GM12892 (cell line): ENCODE measurements at places on chromosomes 5 and 9.

GRCh38 chr5:115872447-115872846 is 30.7 kb downstream of the AP3S1 start:
- DNase-seq: no peak

DNA sequence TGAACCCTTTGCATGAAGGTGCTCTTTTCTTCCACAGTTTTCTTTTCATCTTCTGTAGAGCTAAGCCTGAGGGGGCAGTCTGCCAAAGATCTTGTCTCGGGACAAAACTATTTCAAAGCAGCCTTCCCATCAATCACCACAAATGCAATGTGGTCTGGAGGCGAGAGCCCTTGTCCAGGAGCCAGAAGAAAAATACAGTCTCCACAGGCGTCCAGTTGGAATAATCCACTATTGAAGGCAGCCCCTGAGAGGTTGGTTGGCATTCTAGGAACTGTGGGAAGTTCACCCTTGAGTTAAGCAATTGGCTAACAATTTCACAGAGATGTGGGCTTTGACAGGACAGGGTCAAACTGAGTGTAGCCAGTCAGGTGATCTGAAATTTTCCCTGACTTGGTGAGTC is 72.0 kb downstream of the SEMA6A start:
- no peak for DNase-seq

DNA sequence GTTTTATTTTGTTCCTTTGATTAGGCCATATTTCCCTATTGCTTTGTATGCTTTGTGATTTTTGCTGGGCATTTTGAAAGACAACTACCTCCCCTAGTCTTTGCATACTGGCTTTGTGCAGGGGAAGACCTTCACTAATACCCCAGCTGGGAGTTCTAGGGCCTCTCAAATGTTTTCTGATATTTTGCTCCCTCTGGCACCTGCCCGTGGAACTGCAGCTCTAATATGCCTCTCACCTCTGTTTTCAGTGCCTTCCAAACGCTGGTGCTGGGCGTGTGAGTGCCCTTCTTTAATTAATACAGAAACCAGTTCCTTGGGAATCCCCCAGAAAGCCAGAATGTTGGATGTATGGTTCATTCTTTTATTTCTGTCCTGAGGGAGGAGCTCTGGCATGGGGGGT is 204.5 kb downstream of the COMMD10 start:
- DNase-seq: no peak

DNA sequence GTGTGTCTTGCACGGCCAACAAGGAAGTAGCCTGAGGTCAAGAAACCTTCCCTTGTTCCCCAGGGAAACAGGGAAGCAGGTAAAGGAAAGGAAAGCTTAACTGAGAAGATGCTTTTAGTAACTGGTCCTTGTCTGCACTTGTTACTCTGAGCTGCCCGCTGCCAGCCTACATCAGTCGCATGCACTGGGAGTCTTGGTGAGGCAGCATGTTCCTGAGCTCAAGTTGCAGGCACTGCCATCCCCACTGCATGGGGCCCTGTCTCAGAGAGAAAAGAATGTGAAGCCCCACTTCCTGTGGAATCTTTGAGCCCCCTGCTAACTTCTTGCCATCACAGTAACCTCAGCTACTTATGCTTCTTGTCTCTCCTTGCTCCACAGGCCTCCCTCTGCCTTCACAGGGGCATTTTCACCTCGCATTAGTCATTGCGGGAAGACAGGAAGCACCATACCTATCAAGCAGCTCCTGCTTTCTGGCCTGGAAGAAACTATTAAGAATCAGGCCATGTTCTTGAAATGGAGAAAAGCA is 344.1 kb upstream of the ADAMTSL1 start:
- DNase-seq: no peak

- no peak for DNase-seq
These were observed 87.8 kb upstream of the PHYKPL start for GRCh38 chr5:178320281-178320855.

- no peak for DNase-seq
These were observed 13.1 kb downstream of the ISOC1 start for GRCh38 chr5:129107637-129108036.

- no peak for DNase-seq
These were observed 128.8 kb downstream of the GPBP1 start for GRCh38 chr5:57302643-57303042.

- DNase-seq: no peak
These were observed 118.3 kb downstream of the PIK3R1 start for GRCh38 chr5:68333649-68334552.

DNA sequence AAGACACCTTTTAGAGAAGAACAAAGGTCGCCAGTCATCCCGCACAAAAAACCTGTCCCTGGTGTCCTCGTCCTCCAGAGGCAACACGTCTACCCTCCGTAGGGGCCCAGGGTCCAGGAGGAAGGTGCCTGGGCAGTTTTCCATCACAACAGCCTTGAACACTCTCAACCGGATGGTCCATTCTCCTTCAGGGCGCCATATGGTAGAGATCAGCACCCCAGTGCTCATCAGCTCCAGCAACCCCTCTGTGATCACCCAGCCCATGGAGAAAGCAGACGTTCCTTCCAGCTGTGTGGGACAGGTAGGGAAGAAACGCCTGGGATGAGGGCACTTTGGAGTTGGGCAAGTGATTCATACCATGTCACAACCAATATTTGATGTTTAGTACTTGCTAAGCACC is 77.4 kb downstream of the SH3RF2 start:
- DNase-seq: no peak

DNA sequence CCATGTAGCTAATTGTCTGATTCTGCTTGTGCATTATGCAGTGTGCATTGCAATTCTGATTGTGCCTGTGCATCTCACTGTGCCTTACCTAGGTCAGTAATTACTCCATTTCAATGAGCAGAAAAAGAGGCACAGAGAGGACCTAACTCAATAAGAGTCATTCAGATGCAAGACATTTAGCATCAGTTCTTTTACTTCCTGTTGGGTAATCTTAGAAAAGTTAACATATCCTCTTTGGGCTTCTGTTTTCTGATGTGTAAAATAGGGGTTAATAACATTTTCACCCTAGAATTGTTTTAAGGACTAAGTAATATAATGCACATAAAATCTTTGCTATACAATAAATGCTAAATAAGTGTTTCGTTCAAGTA is 7.0 kb upstream of the DCTN4 start:
- no peak for DNase-seq

DNA sequence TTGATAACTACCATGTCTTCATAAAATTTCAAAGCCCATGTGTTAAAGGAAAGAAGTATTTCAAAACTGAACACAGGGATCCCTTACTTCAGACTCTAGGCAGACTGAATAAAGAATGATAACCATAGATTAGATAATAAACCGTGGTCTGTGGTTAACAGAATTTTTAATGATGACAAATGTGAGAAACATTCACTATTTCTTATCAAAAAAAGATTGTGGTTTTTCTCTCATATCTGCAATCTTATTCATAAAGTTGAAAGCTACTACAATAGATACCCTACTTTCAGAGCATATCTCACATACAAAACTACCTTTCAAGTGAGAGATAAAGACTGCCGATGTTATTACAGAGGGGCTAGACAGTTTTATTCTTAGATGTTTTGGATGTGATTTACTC is 816.8 kb upstream of the DMAC1 start:
- no peak for DNase-seq

- DNase-seq: no peak
These were observed 55.0 kb downstream of the LRSAM1 start for GRCh38 chr9:127506117-127506813.
